ENCODE measurements at places on chromosomes 12 and 14.

- DNase-seq = peak; percentile 61
Observed at GRCh38 chr14:58749066-58749669, 111.4 kb downstream of the DACT1 start.

DNA sequence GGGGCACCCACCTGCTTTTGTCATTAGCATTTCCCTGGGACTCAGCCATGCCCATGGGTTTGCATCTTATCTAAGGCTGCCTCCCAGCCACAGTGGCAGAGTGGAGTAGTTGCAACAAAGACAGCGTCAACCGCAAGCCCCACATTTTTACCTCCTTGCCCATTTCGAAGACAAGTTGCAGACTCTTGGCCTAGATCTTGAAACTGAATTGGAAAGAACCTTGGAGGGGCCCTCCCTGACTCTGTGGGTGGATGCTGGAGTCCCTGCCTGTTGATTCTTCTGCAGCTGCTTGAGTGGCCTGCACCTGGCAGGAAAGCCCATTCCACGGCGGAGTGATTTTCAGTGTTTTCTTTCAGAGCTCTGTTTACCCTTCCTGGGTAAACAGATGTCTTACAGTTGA lies 309.0 kb downstream of the VRK1 start:
- DNase-seq = no peak

GRCh38 chr12:89650239-89650638 lies 58.4 kb downstream of the ATP2B1 start:
- DNase-seq = no peak

DNA sequence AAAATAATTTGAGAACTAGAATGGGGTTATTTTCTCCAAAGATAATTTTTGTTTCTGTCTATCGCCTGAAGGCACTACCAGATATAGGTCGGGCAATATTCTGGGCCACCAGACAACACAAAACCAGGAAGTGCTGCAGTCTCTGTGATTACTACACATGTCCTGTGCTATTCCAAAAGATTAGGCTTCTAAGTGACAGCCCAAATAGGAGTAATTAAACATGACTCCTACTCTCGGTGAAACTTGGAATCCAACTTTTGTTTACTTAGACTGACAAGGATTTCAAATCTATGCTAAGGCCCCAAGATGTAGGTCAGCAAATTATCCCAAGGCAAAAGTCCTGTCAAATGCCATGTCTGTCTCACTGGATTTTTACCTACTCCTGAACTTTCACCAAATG lies 157.6 kb upstream of the LRFN5 start:
- no peak for DNase-seq

GRCh38 chr12:55705782-55706402 lies 1.8 kb downstream of the ITGA7 start:
- DNase-seq = no peak

GRCh38 chr12:71432936-71433335 lies 6.7 kb upstream of the LGR5 start:
- no peak for DNase-seq

GRCh38 chr12:80187660-80188090 lies 88.3 kb downstream of the OTOGL start:
- no peak for DNase-seq

DNA sequence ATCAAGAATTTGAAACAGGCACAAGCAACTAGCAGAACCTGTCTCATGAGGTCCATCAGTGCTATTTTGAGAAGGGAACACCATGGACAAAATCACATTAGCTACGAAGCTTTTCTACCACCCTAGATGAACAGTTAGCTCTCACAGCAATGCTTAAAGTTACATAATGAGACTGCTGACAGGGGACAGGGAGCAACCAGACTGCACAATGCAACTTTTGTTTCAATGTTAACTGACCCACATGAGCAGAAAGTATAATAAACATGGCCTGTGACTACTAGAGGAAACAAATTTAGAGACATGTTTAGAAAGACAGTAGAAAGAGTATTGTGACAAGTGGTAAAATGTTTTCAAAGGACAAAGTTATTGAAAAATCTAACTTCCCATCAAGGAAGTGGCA lies 282.8 kb downstream of the CEP128 start:
- DNase-seq = peak; percentile 80

DNA sequence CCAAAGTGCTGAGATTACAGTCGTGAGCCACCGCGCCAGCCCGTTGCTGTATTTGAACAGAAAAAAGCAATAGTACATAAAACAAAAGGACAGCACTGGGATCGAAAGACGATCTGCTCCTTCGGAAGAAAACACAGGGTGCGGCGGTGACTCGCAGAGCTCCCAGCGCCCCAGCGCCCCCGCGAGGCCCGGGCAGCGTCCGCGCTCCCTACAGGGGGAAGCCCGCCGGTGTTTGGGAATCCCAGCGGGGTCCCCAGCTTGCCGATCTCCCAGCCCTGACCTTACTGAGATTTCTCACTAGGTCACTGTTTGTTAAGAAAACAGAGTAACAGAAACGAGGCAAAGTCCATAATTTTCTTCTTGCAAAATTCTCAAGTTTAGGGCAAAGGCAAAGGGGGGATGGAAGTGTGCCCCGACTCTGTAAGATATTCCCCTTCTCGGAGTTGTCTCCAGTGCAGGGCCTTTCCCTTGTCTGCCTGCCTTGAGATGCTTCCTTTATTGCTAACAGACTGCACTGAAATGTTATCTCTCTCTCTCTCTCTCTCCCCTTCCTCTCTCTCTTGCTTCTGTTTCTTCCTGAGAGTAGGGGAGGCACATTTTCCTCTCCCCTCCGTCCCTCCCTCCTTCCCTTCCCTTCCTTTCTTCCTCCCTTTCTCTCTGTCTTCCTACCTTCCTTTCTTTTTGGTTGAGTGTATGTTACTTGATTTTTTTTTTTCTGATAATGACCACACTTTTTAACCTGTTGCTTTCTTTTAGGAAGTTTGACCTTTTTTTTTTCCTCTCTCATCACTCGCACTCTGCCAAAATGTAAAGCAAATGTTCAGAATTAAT lies 91.9 kb downstream of the TMEM30B start:
- DNase-seq = peak; percentile 12

GRCh38 chr14:80364274-80364673 lies 153.0 kb upstream of the DIO2 start:
- no peak for DNase-seq

DNA sequence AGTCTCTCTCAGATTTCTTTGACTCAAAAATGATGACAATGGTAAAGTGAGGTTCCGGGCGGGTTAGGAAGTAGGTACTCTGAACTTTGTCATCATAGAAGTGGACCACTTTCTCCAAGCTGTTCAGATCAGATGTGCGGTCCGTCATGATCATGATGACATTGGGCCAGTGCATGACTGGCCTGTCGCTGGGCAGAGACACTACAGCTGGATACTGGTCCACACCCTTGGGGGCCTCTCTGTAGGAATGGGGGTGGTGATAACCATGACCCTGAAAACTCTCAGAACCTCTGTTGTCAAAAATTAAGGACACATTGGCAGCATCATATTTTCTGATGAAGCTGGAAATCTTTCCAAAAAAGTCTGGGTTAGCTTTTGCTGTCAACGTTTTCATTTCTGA lies 28.2 kb downstream of the KICS2 start:
- no peak for DNase-seq

DNA sequence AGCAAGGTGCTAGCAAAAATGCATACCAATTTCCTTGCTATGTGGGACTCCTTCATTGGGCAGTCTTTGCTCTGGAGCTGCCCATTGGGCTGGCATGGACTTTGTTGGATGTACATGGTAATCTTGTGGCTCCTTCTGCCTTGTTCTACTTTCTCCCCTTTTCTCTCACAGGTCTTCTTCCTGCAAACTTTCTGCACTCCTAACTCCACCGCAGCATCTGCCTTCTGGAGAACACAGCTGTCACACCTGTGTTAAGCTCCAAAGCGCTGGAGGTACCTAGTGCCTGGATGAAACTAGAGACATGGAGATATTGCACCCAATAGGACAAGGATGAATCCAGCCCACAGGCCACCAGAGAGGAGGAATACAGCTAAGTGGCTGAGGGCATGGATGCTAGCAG lies 60.7 kb upstream of the CCND2 start:
- no peak for DNase-seq

GRCh38 chr14:71363946-71364925 lies 457.0 kb downstream of the PCNX1 start:
- DNase-seq = no peak

GRCh38 chr12:27002141-27002540 lies 12.0 kb downstream of the TM7SF3 start:
- no peak for DNase-seq

DNA sequence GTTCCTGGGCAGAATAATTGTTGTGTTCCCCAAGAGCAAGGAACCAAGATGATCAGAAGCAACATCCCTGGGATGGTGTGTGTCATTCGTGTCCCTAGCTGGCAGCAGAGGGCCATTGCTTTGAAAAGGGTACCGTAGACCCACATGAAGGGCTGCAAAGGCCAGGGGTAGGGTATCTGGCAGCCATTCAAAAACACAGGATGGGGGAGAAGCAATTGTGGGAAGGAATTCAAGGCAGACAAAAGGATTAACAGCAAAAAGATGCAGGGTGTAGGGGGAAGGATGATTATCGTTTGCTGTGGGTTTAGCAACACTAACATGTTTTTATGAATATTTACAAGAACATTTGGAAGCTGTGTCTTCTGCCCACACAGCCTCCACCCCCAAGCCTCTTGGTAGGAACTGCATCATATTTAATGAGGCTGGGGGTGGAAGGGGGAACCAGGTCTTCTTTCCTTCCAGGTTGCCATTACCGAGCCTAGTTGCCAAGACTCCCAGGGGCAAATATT lies 169.0 kb upstream of the G2E3 start:
- peak; percentile 36 for DNase-seq

DNA sequence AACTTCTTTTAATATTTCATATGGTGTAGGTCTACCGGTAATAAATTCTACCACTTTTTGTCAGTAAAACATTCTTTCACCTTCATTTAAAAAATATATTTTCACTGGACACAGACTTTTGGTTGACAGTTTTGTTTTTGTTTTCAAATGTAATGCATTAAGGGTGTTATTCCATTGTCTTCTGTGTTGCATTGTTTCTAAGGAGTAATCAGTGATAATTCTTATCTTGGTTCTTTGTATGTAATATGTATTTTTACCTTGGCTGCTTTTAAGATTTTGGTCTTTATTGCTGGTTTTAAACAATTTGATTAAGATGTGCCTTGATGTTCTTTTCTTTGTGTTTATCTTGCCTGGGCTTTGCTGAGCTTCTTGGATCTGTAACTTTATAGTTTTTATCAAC lies 4.1 kb downstream of the MAP1LC3B2 start:
- DNase-seq = no peak

DNA sequence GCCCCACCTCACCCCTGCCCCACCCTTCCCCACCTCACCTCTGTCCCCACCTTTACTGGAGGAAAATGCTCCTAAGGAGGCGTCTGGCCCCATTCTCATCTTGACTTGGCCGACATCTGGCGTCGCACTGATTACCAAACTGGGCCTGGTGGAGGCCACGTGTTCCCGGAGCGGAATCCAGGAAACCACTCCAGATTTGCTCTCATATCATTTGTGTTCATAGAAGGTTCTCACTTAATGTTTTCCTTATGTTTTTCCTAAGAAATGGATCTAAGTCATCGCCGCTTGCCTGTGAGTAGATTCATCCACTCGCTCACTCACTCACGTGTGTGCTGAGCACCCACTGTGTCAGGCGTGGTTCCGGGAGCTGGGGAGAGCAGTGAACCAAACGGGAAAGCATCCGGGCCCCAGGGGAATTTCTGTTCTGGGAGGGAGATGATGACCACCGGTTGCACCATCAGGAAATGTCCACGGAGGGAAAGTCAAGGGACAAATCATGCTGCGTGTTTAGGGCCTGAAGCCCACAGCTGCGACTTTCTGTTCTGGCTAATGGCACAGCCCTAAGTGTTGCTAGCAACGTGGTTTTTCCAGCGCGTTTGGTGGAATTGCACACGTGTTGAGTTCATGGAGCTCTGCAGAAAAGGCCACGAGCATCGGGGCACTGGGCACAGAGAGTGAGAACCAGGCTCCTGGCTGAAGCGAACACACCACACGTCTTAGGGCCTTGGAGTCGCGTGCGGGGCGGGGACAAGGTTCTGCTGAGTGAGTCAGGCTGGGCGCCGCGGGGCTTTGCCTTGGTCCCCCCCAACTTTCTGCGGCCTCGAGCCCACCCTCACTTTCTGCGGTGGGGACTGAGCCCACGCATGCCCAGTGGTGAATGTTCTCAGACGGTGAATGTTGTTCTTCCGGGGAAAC lies 57.7 kb downstream of the ADGRD1 start:
- DNase-seq = no peak

DNA sequence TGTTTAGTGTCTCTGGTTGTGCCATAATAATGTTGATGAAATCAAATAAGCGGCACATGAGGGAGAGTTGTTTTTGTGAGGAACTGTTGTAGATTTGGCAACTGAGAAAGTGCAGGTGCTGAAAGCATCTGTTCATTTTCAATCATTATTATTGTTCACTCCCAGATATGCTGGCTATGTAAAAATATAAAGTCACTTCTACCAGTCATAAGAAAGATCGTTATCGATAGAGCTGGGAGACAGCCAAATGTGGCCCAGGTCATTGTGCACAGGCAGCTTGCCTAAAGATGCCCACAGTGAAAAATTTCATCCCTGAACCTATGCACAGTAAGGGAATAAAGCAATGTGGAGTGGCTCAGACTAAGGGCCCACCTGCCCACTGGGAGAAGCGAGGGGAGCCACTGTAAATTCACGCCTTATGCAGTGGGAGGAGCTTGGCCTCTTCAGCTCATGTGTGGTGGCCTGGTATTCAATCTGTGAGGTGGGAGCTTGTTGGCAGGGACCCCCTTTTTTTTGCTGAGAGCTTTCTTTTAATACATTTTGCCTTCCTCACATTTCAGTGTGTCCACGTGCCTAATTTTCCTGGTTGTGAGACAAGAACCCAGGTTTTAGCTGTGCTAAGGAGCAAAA lies 1490.8 kb upstream of the TMEM132C start:
- peak; percentile 11 for DNase-seq

DNA sequence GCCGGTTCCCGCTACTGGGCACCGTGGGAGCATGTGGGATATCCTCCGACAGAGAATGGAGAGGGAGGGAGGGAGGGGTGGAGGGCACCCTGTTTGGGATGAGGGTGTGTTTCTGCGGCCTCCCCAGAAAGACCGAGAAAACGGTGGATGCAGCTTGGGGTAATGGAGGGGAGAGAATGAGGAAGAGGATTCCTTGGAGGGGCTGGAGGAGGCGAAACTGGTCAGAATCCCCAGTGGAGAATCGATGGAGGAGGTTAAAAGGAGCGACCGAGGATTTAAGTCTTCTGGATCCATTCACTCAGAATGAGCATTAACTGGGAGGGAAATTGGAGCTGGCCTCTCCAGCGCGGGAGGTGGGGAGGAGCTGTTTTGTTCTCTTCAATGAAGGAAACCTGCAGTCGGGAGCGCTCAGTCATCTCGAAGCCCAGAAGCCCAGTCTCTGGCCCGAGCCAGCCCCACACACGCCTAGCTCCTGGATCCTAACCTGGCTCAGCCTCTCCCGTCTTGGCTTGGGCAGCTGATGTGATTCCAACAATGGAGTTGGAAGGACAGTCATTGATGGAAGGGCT lies 581 bp downstream of the ARG2 start:
- DNase-seq = peak; percentile 42

DNA sequence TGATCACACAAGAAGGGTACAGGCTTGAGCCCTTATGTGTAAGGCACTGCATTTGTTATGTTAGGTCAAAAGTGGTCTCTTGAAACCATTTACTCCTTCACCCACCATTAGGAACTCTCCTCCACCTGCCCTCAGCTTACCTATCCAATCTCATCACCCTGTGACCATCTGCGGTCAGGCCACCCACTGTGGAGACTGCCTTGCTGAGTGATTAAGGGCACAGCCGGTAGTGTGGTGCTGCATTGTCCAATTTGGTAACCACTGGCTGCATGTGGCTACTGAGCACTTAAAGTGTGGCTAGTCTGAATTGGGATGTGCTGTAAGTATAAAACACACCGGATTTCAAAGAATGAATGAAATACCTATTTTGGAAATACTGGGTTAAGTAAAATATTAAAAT lies 177.1 kb upstream of the PARP11 start:
- DNase-seq = no peak

Data from Ammon's horn (tissue), 1 donor.